Stimulated activated CD4-positive, alpha-beta T cell treated with anti-CD3 and anti-CD28 coated beads, Interleukin-15, amount 100 ng/mL, for 24 hours (primary cell): ENCODE measurements at places on chromosomes 16 and 17.
A peak's percentile ranks its signal among the peaks of the same experiment; 100 is the strongest.

DNA sequence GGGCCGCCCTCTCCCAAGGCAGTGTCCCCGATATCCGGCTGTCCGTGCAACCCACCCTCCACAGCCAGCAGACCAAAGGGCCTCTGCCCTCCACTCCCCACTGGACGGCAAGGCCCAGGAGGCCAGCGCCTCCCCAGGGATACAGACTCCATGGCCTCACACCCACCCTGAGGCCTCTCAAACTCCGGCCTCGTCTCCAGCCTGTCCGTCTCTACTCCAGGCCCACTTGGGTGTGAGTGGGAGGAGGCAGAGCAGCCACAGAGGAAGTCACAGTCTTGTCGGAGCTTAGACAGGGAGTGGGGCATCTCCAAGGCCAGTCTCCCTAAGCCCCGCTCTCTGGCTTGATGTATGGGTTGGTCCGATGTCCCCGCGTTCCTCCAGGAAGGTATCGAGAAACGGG, 73.3 kb downstream of the SRCIN1 start:
- DNase-seq, result no peak

- DNase-seq, result peak; percentile 41
Measured at GRCh38 chr17:4142107-4142900, 526 bp downstream of the ZZEF1 start.

DNA sequence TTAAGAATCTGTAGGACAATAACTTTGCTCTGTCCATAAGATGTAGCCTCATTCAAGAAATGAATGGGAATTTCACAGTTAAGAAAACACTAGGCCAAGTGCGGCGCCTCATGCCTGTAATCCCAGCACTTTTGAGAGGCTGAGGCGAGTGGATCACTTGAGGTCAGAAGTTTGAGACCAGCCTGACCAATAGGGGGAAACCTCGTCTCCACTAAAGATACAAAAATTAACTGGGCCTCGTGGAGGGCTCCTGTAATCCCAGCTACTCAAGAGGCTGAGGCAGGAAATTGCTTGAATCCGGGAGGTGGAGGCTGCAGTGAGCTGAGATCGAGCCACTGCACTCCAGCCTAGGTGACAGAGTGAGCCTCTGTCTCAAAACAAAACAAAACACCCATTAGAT, 19.9 kb upstream of the RSL1D1 start:
- no peak for DNase-seq

GRCh38 chr17:14826358-14826757, 438.8 kb downstream of the PMP22 start:
- no peak for DNase-seq

DNA sequence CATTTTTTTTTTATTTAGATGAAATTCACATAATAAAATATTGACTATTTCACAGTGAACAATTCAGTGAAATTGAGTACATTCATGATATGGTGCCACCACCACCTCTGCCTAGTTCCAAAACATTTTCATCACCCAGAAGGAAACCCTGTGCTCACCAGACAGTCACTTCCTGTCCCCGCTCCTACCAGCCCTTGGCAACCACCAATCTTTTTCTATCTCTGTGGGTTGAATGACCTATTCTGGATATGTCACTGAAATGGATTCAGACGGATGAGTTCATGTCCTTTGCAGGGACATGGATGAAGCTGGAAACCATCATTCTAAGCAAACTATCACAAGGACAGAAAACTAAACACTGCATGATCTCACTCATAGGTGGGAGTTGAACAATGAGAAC, 40.5 kb downstream of the ATP2C2 start:
- no peak for DNase-seq

DNA sequence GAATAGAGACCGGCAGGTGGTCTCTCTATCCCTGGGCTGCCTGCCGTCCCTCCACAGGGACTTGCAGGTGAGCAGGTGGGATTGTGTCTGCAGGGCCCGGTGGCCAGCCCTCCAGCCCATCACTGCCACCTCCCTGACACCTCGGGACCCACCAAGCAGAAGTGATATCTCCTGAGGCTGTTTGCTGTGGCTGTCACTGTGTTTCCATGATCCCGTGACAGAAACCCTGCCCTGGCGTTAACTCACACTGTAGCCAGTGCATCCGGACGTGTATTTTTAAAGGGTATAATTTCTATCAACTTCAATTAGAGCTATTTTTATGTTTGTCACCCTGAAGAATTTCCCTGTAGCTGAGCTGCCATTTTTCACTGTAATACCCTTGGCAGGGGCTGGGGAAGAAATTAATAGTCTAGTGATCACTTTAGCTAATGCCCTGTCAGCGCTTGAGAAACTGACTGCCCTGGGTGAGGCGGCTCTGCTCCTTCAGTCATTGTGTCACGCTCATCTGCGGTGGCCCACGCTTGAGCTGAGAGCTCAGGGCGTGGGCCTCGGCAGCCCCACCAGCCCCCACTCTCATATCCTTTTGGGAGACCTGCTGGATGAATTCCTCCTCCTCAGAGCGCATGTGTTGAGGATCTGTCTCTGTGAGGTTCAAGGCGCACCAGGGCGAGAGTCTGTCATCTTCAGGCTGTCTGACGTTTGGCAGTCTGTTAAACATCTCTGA, 229.9 kb upstream of the CIBAR2 start:
- no peak for DNase-seq

DNA sequence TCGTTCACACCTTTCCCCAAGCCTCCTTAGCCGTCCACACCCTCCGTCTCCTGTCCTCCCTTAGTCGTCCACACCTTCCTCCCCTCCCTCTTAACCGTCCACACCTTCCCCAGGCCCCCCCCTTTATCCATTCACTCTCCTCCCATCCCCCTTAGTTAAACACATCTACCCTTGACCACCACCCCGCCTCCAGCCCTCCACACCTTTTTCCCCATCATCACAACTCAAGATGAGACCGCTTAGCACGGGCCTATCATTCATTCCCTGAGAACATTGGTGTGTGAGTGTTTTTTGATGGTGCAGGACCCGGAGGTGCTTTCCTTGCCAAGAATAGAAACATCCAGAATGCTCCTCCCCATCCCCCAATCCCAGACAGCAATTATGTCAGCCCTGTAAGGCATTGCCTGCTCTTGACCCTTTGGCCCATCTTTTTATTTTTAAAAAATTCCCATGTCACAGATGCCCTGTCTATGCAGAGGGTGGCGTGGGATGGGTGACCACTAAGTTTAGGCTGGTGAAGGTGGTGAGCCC, 1.4 kb downstream of the TENT4B start:
- DNase-seq, result no peak

DNA sequence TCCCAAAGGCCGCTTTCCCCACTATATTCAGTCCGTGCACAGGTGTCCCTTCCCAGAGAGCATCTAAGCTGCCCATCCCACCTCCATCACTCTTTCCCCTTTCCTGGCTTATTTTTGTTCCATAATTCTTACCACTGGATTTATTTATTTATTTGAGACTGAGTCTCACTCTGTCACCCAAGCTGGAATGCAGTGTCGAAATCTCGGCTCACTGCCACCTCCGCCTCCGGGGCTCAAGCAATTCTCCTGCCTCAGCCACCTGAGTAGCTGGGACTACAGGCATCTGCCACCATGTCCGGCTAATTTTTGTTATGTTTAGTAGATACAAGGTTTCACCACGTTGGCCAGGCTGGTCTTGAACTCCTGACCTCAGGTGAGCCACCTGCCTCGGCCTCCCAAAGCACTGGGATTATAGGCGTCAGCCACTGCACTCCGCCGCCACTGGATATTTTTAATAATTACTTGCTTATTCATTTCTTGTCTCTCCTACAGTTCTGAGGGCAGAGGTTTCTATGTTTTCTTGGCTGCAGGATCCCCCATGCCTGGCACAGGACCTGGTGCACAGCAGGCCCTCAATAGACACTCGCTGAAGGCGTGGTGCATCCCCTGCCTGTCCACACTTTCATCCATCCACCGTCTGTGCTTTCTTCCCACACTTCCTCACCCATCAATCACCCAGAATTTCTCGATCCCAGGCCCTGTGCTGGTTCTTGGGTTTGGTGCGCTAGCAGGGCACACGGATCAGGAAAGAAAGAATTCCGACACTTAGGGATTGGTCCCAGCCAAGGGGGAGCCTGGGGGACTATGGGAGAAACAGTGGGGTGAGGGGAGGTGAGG, 9.9 kb upstream of the ADGRG1 start:
- DNase-seq, result no peak

GRCh38 chr16:149024-149660, 3.3 kb upstream of the HBZ start:
- DNase-seq, result no peak

DNA sequence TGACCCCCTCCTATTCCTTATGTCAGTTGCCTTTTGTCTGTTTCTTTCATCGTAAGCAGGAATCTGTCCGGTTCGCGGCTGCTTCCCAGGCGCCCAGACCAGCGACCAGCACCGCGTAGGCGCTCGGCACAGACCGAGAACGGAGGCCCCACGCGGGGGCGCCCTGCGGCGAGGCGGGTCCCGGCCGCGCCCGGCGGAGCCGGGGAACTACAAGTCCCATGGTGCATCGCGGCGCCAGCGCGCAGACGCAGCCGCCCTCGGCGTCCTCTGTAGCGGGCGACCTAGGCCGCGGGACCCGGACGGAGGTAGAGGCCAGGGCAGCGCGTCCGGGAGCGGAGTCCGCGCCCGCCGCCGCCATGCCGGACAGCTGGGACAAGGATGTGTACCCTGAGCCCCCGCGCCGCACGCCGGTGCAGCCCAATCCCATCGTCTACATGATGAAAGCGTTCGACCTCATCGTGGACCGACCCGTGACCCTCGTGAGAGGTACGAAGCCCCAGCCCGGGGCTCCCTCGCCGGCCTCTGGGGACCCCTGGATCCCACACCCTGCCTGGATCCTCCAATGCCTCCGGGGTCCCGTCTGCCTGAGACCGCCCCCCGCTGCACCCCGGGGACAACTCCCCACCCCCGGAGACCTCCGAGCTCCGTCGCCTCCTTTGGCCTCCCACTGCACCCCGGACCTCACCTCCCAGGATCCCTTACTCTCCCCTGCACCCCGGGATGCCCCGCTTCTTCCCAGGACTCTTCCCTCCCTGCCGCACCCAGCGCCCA, at the start of gene NDUFB10:
Gene NDUFB10 (plus strand): TSS at position 270 of the 771 bp plus-strand sequence. CDS start 87 bp downstream, at position 357.
- peak; percentile 96 for DNase-seq

- DNase-seq, result no peak
Measured at GRCh38 chr17:2393954-2394749, 6.7 kb downstream of the MNT start.

DNA sequence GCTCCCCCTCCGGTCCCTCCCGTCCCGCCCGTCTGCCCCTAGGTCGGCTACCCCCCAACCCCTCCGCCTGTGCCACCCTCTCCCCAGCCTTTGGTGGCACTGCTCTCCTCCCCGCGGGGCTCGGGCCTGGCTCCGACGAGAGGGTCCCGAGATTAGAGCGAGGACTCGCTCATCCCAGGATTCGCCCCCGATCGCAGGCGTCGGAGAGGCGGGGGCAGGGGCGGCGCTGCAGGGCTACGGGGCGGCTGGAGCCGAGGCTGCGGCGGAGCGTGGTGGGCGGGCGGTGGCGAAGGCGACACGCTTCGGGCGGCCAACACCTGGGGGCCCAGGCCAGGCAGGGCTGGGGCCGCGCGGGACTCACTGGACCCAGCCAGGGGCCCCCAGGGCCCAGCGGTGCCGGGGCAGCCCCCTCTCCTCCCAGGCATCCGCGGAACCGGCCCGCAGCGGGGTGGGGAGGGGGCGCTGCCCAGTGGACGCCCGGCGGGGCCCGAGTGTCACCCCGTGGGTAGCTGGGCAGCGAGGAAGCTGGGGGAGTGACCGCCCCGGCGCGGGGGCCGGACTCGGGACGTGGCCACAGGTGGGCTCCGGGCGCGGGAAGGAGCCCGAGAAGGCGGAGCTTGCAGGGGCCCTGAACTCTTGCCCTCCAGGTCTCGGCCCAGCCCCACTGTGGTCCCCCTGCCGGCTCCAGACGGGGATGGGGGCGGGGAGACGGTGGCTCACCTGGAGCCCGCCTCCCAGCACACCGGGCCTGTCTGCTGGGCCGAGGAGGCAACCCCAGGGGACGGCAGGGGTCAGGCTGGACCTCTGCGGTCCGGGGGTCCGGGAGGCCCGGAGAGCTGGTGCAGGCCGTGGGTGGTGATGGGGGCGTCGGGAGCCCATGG, 1.5 kb downstream of the MGAT5B start:
- no peak for DNase-seq

- DNase-seq, result no peak
Measured at GRCh38 chr17:59093702-59094231, 12.9 kb downstream of the TRIM37 start.

GRCh38 chr17:58277107-58277801, 3.5 kb downstream of the MPO start:
- DNase-seq, result no peak

DNA sequence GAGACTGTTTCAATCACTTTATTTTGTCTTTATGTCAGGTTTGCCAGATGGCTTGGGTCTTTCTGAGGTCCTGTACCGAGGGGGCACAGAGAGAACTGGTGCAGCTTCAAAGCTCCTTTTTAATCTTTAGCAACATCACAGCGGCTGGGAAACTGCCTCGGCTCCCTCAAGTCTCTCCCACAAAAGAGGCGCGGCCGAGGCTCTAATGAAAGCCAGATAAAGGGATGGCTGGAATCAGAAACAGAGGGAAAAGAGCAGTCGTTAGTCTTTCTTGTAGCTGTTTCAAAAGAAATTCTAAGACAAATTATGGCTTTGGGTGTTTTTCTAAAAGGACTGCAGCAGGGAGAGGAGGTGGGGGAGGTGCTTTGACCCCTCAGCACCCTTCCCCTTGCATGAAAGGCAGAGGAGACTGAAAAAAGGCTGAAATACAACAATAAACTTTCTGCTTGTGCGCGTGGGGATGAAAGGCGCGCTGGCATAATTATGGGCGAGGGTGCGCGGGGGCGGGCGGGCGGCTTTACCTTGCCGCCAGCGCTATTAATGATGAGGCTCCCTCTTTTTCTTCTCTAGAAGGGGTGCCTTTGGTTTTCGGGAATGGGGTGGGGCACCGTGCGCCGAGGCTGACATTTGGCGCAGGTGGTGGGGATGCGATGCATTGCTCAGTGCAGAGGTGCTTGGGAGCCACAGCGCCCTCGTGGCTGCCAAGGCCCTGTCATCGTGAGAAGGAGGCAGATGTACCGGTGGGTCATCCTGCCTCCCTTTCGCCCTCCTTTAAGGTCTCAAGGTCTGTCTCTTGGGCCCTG, 22.3 kb upstream of the BRD7 start:
- no peak for DNase-seq
